G401 (cell line): ENCODE measurements at places on chromosomes 11 and 22. TPM values are rescaled to one million over a fixed set of nuclear protein-coding genes. Genes with fewer than 3 reads are reported as not detected.

The CENATAC gene
- 30.4 and 34.0 TPM in 2 replicates for total RNA-seq

The ATG2A gene
- total RNA-seq: 15.8 and 20.5 TPM in 2 replicates

DNA sequence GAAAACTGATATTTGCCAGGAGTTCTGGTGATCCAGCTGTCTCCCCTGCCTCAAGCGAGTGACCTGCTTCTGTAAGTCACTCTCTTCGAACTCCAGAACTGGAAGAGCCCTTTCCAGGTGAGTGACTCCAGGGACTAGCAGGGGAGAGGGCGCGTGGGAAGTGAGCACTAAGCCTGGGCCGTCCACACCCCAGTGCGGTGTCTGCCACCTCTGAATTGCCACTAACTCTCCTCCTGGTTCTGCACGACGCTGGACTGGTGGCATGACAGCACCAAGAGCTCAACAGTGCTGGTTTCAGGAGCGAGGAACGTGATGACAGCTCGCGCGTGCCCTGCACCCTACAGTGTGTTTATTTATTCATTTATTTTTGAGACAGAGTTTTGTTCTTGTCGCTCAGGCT, 22.9 kb downstream of the KIAA0930 start:
- no peak for DNase-seq

GRCh38 chr11:10247011-10247410, 47.0 kb downstream of the SBF2 start:
- DNase-seq: no peak
